ENCODE measurements at places on chromosomes 6 and 20. TPM values are rescaled to one million over a fixed set of nuclear protein-coding genes. Genes with fewer than 3 reads are reported as not detected.
A peak's percentile ranks its signal among the peaks of the same experiment; 100 is the strongest.

DNA sequence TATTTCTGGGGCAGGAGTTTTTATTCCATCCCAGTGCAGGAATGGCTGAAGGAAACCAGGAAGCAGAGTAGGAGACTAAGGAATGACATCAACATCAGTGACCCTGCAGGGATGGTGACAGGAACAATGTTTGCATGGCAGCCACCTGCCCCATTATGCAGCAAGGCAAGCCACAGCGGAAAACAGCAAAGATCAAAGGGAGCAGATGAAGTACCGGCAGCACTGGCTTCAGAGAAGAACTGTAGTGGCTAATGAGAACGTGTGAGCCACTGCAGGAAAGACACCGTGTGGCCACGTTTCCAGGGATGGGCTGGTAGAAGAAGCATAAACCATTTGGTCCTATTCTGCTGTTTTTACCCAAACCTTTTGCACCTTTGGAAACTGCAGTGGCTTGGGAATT is 52.9 kb upstream of the TAB2 start:
- peak overlapping the region; percentile 49 for H3K4me3 ChIP-seq
- peak overlapping the region; percentile 77 for H3K27ac ChIP-seq
- peak; percentile 36 for DNase-seq

GRCh38 chr6:56551409-56552120 is 91.1 kb downstream of the DST start:
- H3K36me3 ChIP-seq: no peaks in the 10 kb centered on the region
- H3K27ac ChIP-seq: no peak overlapping the region
- H3K4me3 ChIP-seq: no peak overlapping the region
- DNase-seq: no peak
- H3K27me3 ChIP-seq: peaks cover 2% of the 10 kb centered on the region
- no peaks in the 10 kb centered on the region for H3K4me1 ChIP-seq

GRCh38 chr6:43951063-43951755 is 176.0 kb downstream of the MRPL14 start:
- H3K4me1 ChIP-seq: no peaks in the 10 kb centered on the region
- H3K4me3 ChIP-seq: no peak overlapping the region
- H3K36me3 ChIP-seq: no peaks in the 10 kb centered on the region
- H3K27me3 ChIP-seq: peaks cover 5% of the 10 kb centered on the region

DNA sequence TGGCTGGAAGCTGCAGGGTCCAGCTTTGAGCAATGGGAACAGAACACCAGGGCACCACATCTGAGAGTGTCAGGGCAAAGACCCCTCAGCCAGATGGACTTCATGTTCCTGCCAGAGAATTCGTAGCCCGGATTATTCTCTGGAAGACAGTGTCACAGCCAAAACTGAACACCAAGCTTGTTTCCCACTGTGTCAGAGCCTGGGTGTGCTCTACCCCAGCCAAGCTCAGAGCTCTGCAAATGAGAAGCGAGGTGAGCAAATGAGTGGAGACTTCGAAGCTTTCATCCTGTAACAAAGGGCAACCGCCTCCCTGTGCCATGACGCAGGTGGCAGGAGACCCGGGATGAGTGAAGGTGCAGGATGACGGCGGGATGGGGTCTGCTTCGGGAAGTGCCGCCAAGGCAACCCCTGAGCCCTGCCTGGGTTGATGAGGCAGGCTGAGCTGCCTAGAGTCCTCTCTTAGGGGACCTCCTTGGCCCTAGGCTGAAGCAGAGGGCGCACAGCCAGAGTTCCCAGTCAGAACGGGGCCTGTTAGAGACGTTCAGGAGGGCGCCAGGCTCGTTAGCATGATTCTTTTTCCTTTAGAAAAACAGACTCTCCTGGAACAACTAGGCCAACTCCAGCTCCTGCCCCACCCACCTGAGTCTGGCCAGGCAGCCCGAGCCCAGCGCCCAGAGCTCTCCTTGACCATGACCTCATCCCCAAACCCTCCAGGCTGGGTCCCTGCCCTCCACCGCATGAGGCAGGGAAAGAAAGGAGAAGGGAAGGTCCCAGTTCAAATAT is 187.7 kb downstream of the SOD2 start:
- no peaks in the 10 kb centered on the region for H3K36me3 ChIP-seq
- H3K27ac ChIP-seq: no peak overlapping the region
- no peak for DNase-seq

DNA sequence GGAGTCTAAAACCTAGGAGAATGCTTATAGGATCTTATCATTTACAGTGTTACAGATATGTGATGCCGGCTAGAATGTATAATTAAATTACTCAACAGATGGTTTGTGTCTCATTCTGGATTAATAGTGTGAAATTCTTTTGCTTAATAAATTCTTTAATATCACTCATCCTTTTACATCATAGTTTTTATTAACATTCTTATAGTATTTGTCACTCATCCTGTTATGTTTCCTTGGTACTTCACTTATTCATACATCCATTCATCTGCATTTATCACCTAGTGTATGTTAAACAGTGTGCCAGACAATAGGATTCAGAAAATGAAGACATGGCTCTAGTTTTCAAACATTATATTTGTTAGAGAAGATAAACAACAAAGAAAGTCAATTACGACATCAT is 468.7 kb downstream of the FRK start:
- no peak overlapping the region for H3K4me3 ChIP-seq
- DNase-seq: no peak
- H3K27me3 ChIP-seq: no peaks in the 10 kb centered on the region
- no peaks in the 10 kb centered on the region for H3K36me3 ChIP-seq

TBX18 gene
- not detected for total RNA-seq

DNA sequence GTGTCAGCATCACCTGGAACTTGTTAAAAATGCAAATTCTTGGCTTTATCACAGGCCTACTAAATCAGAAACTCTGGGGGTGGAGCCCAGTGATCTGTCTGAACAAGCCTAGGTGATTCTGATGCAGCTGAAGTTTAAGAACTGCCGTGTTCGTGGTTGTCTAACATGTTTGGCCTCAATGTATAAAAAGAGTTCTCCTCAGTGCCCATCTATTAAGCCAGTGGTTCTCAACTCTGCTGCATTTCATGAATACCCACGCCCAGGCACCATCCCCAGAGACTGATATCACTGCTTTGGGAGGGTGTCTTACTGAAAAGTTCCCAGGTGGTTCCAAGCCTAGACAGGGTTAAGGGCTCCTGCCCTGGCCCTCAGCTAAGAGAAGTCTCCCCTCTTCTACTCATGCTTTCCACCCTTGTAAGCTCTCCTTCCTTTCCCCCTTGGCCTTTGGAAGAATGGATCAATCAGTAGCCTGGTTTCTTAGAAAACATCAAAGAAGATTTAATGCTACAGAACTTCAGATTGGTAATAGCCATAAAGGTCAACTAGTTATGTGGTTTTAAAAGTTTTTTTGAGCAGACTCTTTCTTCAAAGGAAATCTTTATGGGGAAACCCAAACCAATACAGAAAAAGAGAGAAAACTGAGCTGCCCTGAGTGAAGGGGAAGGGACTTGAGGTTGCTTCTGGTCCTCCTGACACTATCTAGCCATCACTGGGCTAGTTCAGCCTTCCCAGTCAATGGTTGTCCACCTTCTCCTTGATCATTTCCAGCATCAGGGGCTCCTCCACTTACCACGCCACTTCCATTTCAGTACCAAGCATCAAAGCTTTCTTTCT is 38.9 kb upstream of the TNFAIP3 start:
- H3K4me1 ChIP-seq: peaks cover 78% of the 10 kb centered on the region
- peak; percentile 32 for DNase-seq
- H3K4me3 ChIP-seq: peak overlapping the region; percentile 72
- H3K27ac ChIP-seq: peak overlapping the region; percentile 96
- H3K27me3 ChIP-seq: no peaks in the 10 kb centered on the region

DNA sequence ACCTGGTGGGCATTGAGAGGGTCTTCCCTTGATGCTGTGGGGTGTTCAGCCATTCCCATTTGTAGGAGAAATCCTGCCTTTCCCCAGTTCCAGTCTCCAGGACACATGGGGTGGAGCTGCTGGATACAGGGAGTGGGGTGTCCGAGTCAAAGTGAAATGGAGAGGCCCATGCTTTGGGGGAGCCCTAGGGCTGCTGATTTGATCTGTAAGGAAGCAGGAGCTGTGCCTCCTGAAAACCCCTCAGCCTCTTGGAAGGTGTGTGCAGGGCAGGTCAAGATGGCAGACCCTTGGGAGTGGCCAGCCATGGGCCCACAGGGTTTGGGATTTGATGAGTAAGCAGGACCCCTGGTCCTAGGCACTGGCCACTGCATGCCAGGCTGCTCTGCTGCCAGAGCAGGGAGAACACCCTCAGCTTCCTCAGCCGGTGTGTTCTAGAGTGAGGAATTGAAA is 82.0 kb downstream of the SERAC1 start:
- DNase-seq: no peak
- peak overlapping the region; percentile 7 for H3K27ac ChIP-seq
- peaks cover 14% of the 10 kb centered on the region for H3K4me1 ChIP-seq
- no peak overlapping the region for H3K4me3 ChIP-seq

GRIK2 gene
- not detected for total RNA-seq

DNA sequence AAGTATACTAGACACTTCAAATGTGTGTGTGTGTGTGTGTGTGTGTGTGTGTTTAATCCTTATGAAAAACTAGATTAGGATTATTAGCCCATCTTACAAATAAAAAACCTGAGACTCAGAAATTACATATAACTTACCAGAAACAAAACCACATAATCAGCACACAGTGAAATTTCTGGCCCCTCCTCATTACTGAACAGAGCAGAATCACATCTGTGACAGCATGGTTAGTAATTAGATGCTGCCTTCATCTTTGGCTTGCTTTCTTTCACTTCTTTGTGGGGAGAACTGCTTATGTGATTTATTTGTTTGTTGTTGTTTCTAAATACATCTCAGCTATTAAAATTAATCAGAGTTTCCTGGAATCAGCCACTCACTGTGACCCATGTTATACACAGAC is 267.1 kb downstream of the TENT5A start:
- H3K27me3 ChIP-seq: no peaks in the 10 kb centered on the region
- H3K4me1 ChIP-seq: no peaks in the 10 kb centered on the region
- DNase-seq: no peak

- H3K36me3 ChIP-seq: peaks cover 11% of the 10 kb centered on the region
- DNase-seq: no peak
- no peak overlapping the region for H3K27ac ChIP-seq
- no peak overlapping the region for H3K4me3 ChIP-seq
- peaks cover 11% of the 10 kb centered on the region for H3K4me1 ChIP-seq
Observed at GRCh38 chr6:135323202-135323668, 142.1 kb downstream of the MYB start.

DNA sequence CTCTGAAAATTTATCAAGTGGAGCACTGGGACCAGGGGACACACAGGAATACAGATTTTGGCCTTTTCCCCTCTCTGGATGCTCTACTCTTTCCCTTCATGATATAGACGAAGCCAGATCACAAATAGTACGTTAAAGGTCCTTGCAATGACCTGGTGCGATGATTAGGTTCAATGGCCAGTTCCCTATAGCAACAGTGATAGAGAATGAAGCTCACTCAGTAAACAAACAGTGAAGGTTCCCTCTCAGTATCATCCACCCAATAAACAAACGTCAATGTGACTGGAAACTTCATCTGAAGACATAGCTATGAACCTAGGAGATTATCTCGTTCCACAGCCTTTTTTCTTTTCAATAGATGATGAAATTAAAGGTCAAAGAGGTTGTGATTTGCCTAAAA is 596.2 kb downstream of the KIF16B start:
- no peak for DNase-seq
- H3K4me3 ChIP-seq: no peak overlapping the region
- H3K4me1 ChIP-seq: no peaks in the 10 kb centered on the region
- H3K27me3 ChIP-seq: no peaks in the 10 kb centered on the region
- no peak overlapping the region for H3K27ac ChIP-seq
- no peaks in the 10 kb centered on the region for H3K36me3 ChIP-seq

PRDM1 gene
- total RNA-seq: 78.8 TPM

SLC22A1 gene
- 3.7 TPM for total RNA-seq

GRCh38 chr20:61630391-61630650 is 378.3 kb downstream of the CDH4 start:
- H3K27ac ChIP-seq: no peak overlapping the region
- DNase-seq: no peak
- no peak overlapping the region for H3K4me3 ChIP-seq
- no peaks in the 10 kb centered on the region for H3K36me3 ChIP-seq

GRCh38 chr6:142374965-142375733 is 73.3 kb downstream of the ADGRG6 start:
- no peak overlapping the region for H3K4me3 ChIP-seq
- H3K36me3 ChIP-seq: no peaks in the 10 kb centered on the region
- peaks cover 11% of the 10 kb centered on the region for H3K27me3 ChIP-seq

GRCh38 chr20:29876911-29877285 is 1380.6 kb upstream of the DEFB115 start:
- no peaks in the 10 kb centered on the region for H3K4me1 ChIP-seq
- peaks cover 3% of the 10 kb centered on the region for H3K27me3 ChIP-seq
- no peak overlapping the region for H3K4me3 ChIP-seq
- no peak for DNase-seq
- H3K27ac ChIP-seq: no peak overlapping the region

MUC21 gene
- total RNA-seq: not detected

- no peaks in the 10 kb centered on the region for H3K4me1 ChIP-seq
- H3K36me3 ChIP-seq: peaks cover 6% of the 10 kb centered on the region
- H3K27ac ChIP-seq: no peak overlapping the region
- H3K4me3 ChIP-seq: no peak overlapping the region
- DNase-seq: no peak
Observed at GRCh38 chr6:13413900-13414555, 73.4 kb downstream of the GFOD1 start.

IGF2R gene
- total RNA-seq: 126 TPM

MOG gene
- total RNA-seq: not detected

- H3K27ac ChIP-seq: no peak overlapping the region
- no peak overlapping the region for H3K4me3 ChIP-seq
- H3K36me3 ChIP-seq: peaks cover 3% of the 10 kb centered on the region
- peaks cover 15% of the 10 kb centered on the region for H3K4me1 ChIP-seq
- H3K27me3 ChIP-seq: peaks cover 63% of the 10 kb centered on the region
Observed at GRCh38 chr6:136547336-136547735, 2.9 kb downstream of the MAP7 start.

DNA sequence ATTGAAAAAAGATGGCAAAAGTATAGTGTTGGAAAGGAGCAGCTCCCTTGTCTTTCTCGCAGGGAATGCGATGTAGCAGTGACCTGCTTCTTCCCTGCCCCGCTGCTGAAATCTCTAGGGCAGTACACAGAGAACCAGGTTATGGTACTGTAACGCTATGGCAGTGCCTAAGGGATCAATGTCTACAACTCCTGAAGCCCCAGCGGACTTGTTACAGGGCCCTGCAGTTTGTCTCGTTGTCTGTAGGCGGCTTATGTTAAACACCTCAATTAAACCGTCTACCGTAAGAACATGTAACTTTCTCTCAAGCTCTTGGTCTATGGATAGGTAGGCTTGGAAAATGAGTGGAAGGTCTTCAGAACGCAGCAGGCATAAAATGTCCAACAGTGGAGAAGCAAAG is 44.8 kb upstream of the SLC17A4 start:
- no peak overlapping the region for H3K4me3 ChIP-seq
- no peak overlapping the region for H3K27ac ChIP-seq
- H3K4me1 ChIP-seq: no peaks in the 10 kb centered on the region
- H3K36me3 ChIP-seq: no peaks in the 10 kb centered on the region
- no peak for DNase-seq
- H3K27me3 ChIP-seq: peaks cover 9% of the 10 kb centered on the region

MYCT1 gene
- total RNA-seq: not detected

Measured in activated T-helper 1 cell treated with anti-CD3 and anti-CD28 coated beads, Interleukin-12 subunit alpha, Interleukin-12 subunit beta, Interleukin-2, Interleukin-4 antibody, amounts not matched to agents 30 ng/mL and 10 ng/mL and 1 ng/mL, durations not matched to agents 14 hours and 24 hours and 36 hours (primary cell).